ENCODE measurements at places on chromosomes 7 and 10.

- DNase-seq: no peak
Measured at GRCh38 chr7:158676171-158676840, 28.3 kb downstream of the NCAPG2 start.

- DNase-seq: no peak
Measured at GRCh38 chr7:131042269-131043160, 285.2 kb upstream of the MKLN1 start.

DNA sequence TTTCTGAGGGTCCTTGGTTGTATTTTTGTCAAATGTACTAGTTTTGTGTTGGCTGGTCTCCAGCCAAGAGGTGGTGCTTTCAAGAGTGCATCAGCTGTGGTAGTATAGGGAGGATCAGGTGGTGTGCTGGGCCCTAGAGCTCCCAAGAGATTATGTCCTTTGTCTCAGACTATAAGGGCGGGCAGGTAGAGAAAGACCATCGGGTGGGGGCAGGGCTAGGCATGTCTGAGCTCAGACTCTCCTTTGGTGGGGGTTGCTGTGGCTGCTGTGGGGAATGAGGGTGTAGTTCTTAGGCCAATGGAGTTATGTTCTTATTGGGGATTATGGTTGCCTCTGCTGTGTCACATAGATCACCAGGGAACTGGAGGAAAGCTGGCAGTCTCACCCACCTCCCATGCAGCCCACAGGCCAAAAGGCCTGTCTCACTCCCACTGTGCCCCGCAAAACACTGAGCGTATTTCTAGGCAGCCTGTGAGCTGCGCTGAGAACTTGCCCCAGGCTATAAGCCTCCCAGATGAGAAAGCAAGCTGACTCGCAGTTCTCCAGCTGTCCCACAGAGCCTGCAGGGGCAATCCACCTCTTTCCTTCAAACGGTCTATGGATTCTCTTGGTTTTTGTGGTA, 1066.7 kb downstream of the GRM8 start:
- DNase-seq: no peak

DNA sequence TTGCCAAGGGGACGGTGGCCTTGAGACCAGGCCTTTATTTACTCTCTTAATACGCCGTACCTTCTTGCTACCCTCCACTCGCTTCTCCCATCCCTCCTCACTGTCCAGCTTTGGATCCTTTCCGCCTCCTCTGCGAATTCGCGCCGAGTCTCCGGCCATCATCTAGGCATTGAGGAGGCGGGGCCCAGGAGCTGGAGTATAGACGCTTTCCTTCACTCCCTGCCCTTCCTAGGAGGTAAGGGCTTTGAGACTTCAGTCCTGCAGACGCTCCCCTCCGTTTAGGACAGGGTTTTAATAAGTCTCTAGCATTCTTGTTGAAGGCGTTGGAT, 538 bp downstream of the TFAM start:
- no peak for DNase-seq

DNA sequence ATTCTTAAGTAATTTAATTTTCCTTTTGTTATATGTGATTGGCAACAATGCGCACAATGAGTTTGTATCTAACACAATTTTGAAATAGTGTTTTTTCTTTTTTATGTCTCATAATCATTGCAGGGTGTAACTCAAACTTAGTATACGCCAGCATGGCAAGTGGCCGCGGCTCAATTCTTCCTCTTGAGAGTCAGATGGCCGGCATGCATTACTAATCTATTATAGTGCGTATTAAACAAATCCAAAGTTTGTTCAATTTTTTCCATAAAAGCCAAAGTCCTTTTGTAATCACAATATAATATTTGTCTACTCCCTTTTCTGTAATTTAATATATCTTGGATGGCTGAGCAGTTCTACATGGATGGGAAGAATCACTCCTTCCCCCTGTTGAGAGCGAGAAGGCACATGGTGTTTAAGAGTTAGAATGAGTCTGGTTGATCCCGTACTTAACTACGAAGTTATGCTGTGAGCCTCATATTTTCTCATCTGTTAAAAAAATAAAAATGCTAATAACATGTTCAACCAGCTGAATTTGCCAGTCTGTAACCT, 12.7 kb downstream of the EPDR1 start:
- DNase-seq: no peak
